H1 (cell line): ENCODE measurements at places on chromosomes 2 and 18.

DNA sequence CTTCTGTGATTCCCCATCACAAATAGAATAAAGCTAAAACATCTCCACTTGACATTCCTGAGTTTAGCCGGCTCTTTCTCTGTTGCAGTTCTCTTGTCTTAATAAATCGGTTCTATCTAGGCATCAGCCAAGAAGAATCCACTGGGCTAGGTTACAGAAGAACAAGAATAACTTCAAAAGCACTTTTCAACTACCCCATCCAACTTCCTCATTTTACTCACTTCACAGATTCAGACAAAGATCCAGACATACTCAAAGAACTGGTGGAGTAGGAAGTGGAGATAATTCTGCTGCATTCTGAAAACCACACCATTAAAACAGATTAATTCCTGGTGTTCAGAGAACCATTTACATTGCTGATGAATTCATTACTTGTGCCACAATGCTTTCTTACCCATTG is 9.6 kb upstream of the ALPK2 start:
- no peak for DNase-seq

DNA sequence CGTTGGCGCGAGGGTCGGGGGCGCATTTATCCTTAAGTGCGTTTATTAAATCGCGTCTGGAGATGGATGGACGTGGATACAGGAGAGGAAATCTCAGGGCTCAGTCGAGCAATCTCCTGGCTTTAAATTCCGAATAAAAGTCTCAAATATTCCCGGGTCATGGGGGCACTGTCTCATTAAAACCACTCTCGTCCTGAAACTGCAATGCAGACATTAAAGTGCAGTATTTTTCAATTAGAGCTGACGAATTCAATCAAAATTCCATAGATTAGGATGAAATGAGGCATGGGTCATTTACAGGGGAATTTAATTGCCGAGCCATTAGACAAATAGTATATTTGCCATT is 10.7 kb upstream of the GBX2 start:
- DNase-seq = no peak

DNA sequence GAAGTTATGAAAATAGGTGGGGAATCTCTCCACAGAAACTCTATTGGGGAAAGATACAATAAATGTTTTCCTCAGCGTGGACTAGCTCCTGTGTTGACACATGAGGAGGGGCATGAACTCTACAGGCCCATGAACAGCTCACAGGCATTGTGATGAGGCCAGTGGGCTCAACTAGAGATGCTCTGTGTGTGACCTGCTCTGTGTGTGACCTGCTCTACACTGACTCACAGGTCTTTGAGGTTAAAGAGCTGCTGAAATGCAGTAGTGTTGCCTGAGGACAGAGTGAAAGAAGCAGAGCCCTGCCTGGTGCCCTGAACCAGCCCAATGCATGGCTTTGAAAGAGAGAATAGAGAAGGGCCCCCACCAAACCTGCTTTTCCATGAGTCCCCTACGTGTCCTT is 117.6 kb downstream of the MCFD2 start:
- DNase-seq = no peak

DNA sequence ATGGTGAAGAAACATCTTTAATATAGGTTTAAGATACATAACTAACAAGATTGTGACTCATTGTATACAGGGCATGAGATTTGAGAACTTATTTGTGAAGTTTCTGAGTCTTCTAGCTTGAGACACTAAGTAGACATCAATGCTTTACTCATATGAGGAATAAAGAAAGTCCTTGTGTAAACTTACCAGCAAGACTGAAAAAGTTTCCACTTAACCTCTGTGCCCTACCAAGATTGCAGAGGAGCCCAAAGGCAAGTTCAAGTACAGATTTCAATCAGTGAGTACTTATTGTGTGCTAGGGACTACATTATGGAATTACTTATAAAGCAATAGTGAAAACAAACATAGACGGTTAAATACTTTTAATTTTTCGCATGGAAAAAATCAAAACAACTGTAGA is 1041.2 kb upstream of the CELF4 start:
- DNase-seq = no peak

- no peak for DNase-seq
Observed at GRCh38 chr2:70620020-70620419, 66.4 kb upstream of the TGFA start.

DNA sequence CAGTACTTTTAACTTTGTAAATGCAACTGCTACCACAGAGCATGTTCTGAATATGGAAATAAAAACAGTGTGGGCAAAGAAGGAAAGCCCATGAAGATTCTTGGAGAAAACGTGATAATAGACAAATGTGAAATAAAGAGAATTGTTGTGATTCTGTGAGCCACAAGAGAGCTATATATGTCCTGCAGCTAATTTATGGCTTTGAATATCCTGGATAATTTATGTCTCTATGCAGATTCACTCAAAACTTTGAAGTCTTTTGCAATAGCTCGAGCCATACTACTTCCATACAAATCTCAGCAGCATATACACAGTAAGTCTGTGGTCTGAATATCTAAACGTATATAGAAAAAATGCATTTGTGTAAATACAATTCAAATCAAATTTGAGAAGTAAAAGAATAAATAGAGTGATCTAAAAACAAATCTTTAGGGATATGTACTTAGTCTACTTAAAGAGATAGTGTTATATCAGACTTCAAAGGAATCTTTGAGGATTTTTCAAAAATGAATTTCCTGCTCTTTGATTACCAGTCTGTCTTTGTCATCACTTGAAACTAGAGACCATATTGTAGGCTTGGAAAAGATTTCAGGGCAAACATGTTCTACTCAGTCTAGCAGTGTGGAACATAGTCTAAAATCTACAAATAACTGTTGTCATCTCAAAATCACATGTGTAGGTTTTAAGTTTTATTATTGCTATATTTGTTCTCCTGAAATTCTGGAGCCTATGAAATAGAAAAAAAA is 107.1 kb downstream of the CSRNP3 start:
- no peak for DNase-seq

DNA sequence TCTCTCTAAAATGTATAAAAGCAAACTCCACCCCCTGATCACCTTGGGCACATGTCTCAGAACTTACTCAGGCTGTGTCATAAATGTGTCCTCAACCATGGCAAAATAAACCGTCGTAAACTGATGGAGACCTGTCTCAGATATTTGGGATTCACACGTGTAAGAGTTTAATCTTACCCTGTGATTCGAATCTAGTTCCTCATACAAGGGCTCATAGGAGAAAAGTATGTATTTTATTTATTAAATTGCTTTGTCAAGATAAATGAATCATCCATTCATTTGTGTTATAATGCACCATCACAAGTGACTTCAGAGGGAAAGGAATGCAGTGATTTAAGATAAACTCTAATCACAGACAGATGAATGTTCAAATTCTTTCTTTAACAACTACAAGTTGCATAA is 712.5 kb upstream of the LRATD1 start:
- no peak for DNase-seq

- peak; percentile 57 for DNase-seq
Observed at GRCh38 chr2:70789304-70790135, 923 bp downstream of the FIGLA start.

DNA sequence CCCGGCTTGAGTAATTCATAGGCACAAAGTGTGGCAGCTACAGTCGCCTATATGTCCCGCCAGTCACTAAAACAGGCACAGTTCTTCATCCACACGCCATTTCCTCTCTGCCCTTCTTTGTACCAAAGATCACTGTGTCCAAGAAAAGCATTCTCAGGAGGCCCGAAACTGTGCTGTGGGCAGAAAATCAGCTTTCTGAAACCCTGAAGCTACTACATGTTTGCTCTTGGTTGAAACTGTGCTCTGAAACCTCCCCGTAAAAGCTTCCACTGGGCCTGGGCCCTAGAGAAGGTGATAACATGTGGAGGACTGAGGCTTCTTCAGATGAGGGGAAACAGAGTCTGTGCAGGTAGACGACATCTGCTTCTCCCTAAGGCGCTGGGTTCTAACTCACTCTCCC is 75.6 kb upstream of the ID2 start:
- no peak for DNase-seq

DNA sequence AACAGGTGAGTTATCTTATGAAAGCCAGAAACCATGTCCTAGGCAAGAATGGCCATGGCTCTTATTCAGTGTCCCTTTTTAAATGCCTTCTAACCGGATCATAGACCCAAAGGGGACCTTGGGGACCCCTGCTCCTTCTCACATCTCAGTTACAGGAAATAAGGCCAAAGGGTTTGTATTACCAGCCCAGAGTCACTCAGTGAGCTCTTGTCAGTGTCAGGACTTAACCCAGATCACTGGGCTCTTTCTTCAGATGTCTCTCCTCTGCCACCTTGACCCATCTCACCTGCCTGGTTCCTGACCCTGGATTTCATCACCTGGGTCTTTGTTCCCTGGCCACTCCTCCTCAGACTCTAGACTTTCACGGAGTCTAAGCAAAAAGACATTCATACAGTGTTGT is 556.7 kb downstream of the CMPK2 start:
- DNase-seq = no peak

DNA sequence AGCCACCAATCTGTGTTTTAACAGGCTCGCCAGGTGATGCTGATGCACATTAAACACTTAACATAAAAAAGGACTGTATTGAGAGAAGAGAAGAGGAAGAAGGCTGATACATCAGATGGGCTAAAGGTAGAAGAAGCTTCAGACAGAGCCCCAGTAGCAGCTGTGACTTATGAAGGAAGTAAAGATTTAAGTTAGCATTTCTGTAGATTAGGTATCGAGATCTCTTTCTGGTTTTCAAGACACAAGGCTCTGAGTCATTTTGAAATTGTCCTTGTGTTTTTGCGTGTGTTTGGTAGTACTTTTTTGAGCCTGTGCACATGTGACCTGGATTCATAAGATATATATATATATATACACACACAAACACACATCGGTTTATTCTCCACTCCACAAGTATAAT is 40.6 kb upstream of the GCFC2 start:
- no peak for DNase-seq

- no peak for DNase-seq
Observed at GRCh38 chr2:134594399-134594798, 124.4 kb downstream of the TMEM163 start.

GRCh38 chr2:5741242-5741641 is 49.1 kb downstream of the SOX11 start:
- DNase-seq = no peak

- DNase-seq = no peak
Observed at GRCh38 chr2:113278742-113279139, at the start of gene PAX8. Gene PAX8, minus strand, starts transcription at chr2:113278921. Its CDS starts 527 bp downstream, at chr2:113278394.

DNA sequence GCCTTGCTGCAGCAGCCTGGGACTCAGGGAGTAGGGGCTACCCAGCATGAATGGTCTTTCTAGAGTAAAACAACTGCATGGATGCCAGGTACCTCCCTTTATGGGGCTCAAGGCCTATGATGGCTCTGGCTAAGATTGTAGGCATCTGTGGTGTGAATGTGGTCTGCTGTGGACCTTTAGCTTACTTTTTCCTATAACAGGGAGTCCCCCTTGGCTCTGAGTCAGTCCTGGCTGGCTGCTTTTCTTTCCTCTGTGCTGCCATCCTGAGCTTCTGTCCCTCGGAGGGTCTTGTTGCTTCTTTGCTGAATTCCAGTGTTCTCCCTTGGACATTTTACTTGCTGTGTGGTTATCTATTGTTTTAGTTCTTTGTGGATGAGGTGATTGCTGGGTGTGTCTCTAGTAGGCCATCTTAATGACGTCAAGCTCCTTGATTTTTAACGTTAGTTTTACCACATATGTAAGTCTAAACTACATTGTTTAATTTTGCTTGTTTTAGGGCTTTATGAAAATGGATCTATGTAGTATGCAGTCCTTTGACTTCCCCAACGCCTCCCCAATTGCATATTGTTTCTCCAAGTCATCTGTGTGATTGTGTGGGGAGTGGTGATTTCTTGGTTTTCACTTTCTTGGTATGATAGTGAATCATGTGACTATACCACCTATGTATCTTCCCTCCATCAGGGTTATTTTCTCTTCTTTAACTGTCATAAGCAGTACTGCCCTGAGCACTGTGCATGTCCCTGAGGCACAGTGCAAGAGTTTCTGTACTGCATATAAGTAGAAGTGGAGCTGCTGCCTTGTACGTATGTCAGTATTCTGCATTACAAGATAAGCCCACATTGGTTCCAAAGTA is 92.4 kb downstream of the NCK2 start:
- no peak for DNase-seq

DNA sequence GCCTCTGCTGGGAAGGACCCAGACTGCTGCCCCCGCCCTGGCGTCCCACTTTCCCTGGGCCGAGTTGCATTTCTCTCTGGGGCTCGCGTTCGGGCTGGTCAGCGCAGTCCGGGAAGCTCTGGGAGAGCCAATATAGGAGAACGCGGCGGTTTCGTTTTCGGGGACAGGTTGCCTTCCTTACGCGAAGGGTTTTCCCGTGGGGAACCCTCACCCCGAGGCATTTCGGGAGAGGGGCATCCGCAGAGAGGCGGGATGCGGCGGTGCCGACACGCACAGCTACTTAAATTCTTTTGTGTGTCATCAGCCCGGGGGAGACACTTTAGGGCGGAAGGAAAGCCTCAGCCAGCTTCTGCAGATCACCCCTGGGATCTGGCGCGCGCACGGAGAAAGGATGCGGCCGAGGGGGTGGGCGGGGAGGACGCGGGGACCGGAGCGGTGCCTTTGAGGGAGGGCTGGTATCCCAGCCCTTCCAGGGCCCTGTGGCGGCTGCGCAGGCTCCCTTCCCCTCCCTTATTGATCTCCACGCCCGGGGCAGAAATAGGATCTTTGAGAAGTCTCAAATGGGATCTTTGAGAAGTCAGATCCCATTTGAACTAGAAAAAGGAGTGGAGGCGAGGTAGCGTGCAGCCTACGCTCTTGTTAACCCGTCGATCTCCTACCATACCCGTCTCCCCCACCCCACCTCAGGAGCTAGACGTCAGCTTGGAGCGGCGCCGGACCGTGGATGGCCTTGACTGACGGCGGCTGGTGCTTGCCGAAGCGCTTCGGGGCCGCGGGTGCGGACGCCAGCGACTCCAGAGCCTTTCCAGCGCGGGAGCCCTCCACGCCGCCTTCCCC is 1.2 kb downstream of the GATA6 start:
- DNase-seq = peak; percentile 71

DNA sequence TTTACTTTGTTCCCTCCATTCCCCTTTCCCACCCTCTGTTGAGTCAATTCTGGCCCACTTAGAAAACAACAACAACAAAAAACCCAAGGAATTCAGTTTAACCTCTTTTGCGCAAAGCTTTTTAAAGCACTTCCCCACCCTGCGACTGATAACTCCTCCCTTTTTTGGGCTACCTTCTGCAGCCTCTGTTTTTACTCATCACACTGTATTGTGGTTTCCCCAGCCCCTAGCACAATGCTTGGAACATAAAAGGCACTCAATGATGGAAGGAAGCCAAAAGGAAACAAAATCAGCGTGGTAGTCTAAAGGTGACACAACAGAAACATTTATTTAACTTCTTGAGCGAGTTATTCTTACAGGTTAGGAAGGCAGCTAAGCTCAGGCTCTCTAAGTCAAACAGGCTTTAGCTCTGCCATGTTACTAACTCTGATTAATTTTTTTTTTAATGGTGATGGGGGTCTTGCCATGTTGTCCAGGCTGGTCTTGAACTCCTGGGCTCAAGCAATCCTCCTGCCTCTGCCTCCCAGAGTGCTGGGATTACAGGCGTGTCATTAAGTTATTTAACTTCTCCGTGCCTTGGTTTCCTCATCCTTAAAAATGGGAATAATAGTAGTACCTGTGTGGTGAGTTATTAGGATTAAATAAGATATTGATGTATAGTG is 1.3 kb downstream of the CEP68 start:
- no peak for DNase-seq

GRCh38 chr18:70337139-70337972 is 48.5 kb downstream of the SOCS6 start:
- no peak for DNase-seq

- DNase-seq = no peak
Observed at GRCh38 chr2:8605351-8606065, 76.3 kb upstream of the ID2 start.
